ENCODE measurements at places on chromosomes 16 and 17.

DNA sequence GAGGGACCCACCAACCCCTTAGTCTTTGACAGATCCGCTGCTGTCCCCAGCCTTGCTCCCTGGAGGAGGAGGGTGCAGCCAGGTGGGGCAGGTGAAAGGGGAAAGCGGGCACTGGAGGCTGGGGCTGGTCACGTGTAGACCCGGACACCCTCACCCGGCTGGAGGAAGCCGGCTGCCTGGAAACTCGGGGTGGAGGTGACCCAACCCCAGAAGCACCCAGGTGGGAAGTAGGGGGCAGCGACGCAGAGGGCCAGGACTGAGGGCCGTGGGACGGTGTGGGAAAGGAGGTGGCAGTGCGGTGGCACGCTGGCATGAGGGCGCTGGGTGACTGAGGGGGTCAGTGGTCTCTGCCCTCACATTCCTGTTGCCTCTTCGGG, 2.7 kb downstream of the TRAF7 start:
- no peak for DNase-seq

GRCh38 chr16:86798247-86799041, 220.1 kb downstream of the FOXL1 start:
- DNase-seq: no peak

- no peak for DNase-seq
Measured at GRCh38 chr17:77426676-77427386, 286.1 kb downstream of the SEC14L1 start.

DNA sequence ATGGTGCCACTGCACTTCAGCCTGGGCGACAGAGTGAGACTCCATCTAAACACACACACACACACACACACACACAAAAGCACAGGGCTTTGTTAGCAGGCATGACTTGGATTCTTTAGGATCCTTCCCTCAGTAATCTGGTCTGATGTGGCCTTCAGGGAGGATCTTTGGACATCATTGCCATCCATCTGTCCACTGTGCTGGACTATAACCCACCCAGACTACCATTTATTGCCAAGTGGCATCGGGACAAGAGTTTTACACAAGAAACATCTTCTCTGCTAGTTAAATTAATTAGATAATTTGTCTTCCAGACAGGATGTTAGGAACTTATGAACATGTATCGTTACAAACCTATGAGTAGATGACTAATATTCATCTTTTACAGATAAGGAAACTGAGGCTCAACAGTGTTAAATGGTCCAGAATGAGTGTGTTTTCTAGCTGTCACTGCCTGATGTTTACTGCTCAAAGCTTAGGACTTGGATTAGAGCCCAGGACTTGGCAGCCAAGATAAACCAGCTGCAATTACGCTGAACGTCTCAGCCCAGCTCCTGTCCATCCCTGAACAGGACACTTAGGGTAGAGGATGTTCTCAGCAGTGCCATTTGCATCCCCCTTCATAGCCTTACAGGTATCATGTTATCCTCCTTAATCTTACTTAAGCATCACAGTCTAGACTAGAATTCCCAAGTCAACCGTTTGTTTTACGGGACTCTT, 285.8 kb downstream of the WWOX start:
- no peak for DNase-seq

GRCh38 chr16:21611556-21612384, 12.4 kb downstream of the METTL9 start:
- DNase-seq: no peak
